ENCODE measurements at places on chromosomes 6 and 20.

DNA sequence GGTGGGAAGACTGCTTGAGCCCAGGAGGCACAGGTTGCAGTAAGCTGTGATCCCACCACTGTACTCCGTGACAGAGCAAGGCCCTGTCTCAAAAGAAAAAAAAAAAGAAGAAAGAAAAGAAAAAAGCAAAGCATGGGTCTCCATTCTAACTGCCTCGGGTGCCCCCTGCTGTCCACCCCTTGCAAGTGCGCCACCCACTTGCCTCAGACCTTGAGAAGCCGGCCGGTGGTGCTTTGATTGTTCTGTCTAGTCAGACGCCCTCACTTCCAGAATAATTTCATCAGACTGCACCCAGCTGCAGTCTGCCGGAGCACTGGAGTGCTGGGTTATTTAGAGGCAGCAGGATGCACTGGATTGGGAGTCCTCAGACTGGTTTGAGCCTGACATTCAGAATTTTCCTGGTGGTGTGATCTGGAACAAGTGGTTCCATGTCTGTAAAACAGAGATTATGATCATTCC is 17.6 kb upstream of the TM9SF4 start:
- peak; percentile 55 for DNase-seq

GRCh38 chr6:149342525-149342924 is 25.0 kb downstream of the TAB2 start:
- no peak for DNase-seq

- no peak for DNase-seq
Observed at GRCh38 chr6:134674562-134674961, 275.3 kb downstream of the ALDH8A1 start.

- DNase-seq = no peak
Observed at GRCh38 chr6:64428186-64428585, 792.6 kb downstream of the PHF3 start.

DNA sequence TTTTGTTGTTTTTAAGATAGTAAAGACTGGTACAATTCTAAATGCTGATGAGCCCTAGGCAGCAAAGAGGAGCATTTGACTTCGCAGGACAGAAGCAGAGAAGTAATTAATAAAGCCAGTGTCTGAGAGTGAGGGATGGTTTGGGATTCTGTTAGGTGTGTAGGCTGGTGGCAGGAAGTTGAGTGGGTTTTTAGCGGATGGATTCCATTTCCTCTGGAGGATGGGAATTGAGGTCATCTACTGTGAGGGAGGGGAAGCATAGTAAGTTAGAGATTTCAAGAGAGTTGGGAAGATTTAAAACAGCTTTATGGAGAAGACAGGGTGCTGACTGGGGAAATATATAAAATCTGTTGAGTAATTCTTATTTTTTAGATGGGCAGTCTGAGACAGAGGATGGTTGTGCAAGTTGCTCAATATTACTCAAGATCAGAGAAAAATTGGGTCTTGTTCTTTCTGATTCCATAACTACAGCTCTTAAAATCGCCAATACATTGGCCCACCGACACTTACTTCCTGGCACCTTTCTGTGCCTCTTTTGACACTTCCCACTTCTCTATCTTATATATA is 48.8 kb downstream of the PRL start:
- DNase-seq = no peak

GRCh38 chr20:10524034-10524476 is 89.0 kb downstream of the SLX4IP start:
- DNase-seq = no peak

DNA sequence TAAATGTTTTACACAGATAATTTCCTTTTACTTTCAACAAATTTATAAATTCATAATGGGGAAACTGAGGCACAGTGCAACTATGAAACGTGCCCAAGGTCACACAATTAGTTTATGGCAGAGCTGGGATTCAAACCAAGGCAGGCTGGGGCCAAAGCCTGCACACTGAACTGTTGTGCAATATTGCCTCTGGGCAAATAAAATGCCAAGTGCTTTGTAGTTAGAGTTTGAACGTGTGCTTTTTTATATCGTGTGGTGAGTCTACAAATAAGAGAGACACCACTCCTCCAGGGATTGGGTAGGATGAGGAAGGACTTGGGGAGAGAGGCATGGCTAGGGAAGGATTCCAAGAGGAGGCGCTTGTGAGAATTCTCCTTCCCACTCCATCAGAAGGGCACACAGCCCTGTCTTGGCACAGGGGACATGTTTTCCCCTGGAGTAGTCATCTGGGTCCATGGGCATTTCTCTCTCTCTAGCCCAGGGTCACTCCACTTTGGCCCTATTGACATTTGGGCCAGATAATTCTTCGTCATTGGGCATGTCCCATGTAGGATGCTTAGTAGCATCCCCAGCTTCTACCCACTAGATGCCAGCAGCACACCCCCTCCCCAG is 2.8 kb upstream of the CDH22 start:
- DNase-seq = no peak

DNA sequence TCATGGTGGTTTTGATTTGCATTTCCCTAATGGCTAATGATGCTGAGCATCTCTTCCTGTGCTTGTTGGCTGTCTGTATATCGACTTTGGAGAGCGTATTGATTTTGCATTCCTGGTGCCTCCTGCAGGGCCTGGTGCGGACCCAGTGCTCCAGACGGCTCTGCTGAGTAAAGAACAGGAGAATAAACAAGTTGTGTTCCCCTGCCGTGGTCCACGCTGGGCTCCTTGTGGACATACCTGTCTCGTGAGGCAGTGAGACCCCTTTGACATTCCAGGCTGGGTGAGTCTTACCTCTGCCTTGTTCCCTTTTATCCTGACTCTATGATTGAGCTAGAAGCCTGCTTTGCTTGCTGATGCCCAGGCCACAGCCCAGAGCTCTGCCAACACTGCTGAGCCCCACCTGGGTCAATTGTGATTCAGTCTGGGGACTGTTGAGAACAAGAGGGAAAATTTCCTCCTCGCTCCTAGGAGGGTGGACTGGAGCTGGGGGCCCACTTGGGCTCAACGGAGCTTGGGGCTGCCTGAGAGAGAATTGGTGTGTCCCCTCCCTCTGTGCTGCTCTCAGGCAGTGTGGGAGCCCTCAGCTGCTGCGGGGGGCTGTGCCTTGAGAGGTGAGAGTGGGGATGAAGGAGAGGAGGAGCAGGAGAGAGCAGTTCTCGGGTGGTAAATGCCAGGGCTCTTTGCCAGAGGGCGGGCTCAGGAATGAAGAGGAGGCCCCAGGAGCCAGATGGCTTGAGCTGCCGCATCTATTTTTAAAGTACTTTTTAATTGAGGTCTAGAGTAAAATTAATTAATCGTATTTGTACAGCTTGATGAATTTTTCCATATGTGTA is 43.7 kb upstream of the PMEPA1 start:
- DNase-seq = no peak

DNA sequence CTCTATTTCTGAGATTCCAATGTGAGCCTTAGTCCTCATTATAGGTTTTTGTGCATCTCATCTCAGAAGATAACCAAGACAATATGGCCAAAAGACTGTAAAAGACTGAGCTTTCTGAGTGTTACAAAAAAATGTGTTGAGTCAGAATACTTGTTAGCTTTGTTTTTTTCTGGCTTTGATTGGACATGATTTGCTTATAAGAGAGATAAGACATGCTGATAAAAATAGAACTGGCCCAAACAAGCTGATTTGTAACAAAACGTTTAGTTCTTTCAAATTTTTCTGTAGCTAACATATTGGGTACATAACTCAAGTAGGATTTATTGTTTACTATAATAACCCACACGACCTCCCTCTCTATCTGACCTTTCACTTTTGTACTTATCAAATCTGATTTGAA is 32.9 kb downstream of the FILIP1 start:
- DNase-seq = no peak

DNA sequence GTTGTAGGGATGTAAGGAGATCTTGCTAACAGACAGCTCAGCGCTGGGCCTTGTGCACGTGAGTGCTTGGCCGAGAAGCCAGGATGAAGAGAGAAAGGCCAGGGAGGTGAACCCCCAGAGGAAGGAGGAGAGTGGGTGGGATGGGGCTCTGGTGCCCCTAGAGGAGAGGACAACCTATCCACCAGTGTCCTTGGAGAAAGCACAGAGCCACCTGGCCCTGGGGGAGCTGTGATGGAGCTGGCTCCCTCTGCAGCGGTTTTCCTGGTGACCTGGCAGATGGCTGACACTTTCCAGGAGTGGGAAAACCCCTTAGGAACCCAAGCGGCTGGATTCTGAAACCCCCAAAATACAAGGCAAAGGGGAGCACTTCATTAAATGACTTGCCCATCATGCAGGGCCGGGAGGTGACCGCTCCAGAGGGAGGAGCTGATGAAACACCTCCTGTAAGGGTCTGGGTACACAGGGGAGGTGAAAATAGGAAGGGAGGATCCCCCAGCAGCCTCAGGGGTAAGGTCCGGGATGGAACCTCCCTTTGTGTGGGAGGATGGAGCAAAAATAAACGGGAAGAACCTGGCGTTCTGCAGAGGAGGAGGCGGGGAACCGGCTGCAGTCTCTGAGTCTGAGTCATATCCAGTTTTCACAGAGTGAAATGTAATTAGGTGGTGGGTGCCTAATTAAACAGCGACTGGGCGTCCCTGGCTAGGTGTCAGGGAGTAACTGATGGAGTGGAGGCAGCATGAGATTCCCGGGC is 80.4 kb downstream of the SULF2 start:
- DNase-seq = no peak

DNA sequence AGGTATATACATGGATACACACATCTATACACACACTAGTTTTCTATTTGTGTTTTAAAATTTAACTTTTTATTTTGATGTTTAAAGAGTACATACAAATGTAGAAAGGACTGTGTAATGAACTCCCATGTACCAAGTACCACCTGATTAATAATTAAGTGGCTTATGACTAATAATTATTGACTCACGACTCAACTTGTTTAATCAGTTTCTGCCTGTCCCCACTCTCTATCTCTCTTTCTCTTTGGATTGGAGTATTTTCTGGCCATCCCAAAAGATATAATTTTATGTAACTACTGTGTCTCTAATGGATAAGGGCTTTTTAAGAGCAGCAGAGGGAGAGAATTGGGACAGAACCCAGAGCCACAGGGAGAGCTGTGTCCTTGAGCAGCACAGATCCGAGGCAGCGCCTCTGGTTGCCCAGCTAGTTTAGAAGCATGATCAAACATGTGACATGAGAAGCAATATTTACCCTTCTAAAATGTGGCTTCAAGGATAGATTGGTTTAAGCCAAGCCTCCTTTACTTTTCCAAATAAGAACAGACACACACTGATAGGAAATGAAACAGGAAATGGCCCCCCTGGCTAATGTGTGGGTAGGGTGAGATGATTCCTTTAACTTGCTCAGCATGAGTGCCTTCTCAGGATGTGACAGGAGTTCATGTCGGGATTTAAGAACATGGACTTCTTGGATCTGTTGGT is 81.0 kb downstream of the ERMARD start:
- DNase-seq = no peak

DNA sequence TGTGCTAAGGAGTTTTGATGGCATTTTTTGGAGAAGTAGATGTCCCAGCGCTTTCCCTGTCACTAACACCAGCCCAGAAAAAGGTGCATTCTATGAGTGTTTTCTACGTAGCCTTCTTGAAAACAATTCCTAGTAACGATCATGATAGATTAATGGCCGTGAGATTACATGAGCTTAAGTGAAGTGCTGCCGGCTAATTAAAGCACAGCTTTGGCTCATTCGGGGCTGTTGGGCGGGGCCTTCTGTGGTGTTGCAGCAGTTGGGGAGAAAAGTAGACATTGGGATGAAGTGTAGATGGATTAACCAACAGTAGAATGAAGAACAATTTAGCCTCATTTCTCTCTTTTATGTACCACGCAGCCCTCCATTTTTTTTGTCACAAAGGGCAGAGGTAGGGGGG is 20.8 kb upstream of the TRAF3IP2 start:
- no peak for DNase-seq

All from HCEC 1CT (cell line).